Pancreas (tissue), 10 donors: ENCODE measurements at places on chromosomes 12 and 14.

GRCh38 chr12:118188690-118189371, 52.9 kb downstream of the PEBP1 start:
- DNase-seq = no peak

- DNase-seq = no peak
These were observed 38.2 kb upstream of the TMX1 start for GRCh38 chr14:51201890-51202289.

- DNase-seq = no peak
These were observed 620.7 kb downstream of the AACS start for GRCh38 chr12:125685915-125686314.

DNA sequence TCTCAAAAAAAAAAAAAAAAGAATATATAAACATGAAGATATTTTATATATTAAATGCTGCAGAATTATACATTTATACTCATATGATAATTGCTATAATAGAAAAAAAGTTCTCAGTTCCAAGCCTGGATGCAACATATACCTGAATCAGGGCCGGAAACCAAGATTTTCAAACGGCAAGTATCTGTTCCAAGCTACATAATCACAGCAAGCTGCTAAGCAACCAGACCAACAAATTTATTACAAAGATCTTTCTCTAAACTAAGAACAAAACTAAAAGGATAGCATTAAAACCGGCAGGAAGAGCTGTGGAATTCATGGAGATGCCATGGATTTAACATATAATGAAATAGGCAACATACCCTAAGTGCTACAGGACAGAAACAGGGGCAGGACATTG, 7.1 kb downstream of the RACGAP1 start:
- DNase-seq = no peak

DNA sequence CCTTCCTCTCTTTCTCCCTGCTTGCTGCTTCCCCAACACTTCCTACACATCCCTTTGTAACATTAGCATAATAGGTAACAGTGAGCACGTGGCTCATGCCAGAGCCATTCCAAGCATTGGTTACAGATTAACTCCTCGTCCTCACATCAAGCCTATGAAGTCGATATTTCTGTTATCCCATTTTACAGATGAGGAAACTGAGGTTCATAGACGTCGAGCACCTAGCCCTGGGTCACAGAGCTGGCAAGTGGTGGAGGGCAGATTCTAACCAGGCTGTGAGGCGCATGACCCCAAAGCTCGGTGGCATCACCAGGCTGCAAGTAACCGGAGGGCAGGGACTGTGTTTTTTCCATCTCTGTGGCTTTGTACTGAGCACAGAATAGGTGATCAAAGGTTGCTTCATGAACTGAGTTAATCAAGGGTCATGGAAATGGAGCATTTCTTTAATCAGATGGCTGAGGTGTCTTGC, 5.7 kb upstream of the SERPINA1 start:
- no peak for DNase-seq

DNA sequence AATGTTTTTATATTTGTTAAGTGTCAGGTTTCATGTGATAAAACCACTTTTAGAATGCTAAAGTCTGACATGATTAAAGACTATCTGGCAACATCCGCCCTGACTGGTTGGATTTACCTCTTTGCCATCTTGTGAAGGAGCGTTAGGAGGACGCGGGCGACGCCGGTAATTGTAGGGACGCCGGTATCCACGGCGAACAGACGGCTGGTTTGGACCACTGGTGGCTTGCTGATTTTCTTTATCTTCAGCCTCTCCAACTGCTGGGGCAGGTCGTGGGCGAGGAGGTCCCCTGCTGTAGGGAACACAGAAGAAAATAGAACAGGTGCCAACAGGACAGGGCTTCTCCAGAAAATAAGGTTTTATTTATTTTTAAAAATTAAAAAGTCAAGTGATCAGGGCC, 21.3 kb downstream of the YBX3 start:
- DNase-seq = peak; percentile 15

DNA sequence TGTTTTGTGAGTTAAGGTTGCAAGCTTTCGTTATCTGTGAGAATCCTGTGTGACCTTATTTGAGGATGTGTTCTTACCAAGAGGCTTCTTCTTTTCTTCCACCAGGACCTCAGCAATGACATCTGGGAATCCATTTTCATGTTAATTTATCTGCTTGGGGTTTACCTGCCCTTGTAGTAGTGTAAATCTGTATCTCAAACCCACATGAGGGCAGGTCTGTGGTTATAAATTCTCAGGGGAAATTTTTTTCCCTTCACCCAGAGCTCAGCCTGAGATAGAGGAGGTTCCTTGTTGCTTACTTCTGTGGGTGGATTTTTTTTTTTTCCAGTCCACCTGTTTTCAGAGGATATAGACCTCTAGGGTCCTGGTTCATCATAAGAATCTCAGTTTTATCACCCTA, 70.8 kb downstream of the AKAP6 start:
- no peak for DNase-seq

- DNase-seq = no peak
These were observed 61.1 kb downstream of the MYRFL start for GRCh38 chr12:69886109-69886508.

DNA sequence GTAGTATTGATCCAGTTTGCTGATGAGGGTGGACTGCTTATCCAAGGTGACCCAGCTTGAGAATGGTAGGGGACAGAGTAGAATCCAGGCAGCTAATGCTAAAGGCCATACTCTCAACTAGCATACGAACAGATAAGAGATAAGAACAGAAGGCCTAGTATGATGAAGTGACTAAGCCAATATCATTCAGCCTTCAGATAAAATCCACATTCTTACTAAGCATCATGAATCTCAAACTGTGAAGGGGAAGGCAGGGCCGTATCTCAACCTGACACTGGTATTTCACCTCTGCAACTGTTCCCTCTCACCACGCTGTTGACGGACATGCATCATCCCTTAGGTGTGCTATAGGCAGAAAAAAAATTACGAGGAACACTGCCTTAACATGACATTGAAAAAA, 8.1 kb upstream of the CKAP4 start:
- DNase-seq = no peak

GRCh38 chr14:55274751-55275150, 3.5 kb downstream of the FBXO34 start:
- DNase-seq = no peak

- DNase-seq = no peak
These were observed 27.2 kb upstream of the VSX2 start for GRCh38 chr14:74211945-74212580.

DNA sequence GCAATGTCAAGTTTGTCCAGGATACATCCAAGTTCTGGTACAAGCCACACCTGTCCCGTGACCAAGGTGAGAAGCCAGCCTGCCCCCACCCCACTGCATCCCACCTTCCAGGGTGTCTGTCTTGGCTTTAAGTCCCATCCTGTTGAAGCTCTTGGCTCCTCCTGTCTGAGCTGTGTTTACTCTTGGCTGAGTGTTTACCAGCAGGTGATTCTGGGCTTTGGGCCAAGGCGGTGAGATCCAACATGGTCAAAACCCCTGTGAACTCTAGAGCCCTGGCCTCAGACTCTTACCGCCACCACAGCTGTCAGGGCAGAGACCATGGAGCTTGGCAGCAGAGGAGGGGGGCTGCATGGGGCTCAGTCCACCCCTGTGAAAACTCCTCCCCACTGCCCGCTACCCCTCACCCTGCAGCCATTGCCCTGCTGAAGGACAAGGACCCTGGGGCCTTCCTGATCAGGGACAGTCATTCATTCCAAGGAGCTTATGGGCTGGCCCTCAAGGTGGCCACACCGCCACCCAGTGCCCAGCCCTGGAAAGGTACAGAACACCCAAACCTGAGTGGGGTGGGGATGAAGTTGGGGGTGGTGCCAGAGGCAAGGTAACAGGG, 11.6 kb downstream of the TNS2 start:
- peak; percentile 94 for DNase-seq

DNA sequence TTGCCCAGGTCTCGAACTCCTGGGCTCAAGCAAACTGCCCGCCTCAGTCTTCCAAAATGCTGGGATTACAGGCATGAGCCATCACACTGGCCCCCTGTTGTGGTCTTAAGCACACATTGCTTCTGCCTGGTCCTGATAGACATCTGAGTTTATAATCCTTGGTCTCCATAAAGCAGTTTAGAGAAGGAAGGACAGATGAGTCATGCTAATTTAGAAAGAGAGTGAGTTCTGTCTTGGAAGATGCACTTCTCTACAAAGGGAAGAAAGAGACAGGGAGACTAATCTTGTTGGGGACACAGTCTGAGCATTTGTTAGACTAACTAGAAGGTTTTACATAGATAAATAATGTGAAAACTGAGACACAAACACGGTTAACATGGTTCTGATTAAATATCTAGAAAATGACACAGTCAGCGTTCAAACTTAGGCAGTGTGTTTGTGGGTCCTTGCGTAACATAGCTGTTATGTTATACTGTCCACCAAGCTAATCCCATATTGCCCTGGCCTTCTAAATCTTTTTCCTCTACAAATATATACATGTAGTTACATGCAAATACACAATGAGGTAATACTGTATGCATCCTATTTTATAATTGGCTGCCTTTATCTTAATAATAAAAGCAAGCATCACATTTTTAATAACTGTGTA, 31.0 kb downstream of the SAMD4A start:
- DNase-seq = no peak

- DNase-seq = no peak
These were observed 182.3 kb downstream of the NPAS3 start for GRCh38 chr14:33120966-33121365.

- DNase-seq = no peak
These were observed 460.1 kb downstream of the NAV3 start for GRCh38 chr12:78290606-78291345.

GRCh38 chr12:23423796-23424195, 525.7 kb downstream of the SOX5 start:
- DNase-seq = no peak

GRCh38 chr12:62113366-62114011, 146.7 kb upstream of the USP15 start:
- no peak for DNase-seq

DNA sequence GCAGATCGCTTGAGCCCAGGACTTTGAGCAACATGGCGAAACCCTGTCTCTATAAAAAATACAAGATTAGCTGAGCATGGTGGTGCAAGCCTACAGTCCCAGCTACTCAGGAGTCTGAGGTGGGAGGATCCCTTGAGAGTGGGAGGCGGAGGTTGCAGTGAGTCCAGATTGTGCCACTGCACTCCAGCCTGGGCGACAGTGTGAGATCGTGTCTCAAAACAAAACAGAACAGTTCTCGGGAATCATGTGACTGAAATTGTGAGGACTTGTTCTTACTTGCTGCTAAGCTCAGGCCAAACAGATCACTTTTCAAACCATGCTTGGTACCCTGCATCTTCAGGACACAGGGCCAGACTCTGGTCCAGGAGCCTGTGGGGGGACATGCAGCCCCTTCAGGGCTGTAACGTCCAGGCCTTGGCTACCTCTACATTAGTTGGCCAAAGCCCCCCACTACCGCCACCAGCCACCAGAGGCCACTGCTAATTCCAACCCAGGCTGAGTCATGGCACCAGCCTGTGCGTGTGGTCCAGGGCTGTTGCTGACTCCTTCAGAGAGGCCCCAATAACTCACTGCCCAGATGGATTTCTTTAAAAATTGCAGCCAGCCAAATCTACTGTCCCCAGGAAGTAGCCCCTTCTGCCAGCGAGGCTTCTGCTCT, 33.4 kb upstream of the SYNDIG1L start:
- DNase-seq = no peak

DNA sequence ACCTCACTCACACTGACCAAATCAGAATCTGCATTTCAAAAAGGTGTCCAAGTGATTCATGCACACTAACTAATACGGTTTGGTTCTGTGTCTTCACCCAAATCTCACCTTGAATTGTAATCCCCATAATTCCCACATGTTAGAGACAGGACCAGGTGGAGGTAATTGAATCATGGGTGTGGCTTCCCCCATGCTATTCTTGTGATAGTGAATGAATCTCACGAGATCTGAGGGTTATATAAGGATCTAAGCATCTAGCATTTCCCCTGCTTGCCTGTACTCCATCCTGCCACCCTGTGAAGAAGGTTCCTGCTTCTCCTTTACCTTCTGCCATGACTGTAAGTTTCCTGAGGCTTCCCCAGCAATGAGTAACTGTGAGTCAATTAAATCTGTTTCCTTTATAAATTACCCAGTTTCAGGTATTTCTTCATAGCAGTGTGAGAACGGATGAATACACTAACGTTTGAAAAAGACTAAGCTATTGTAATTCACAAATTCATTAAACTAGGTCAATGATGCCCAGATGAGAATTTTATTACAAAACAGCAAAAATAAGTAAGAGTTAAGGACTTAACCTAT, 759.1 kb downstream of the GALC start:
- DNase-seq = no peak

- DNase-seq = no peak
These were observed 13.0 kb upstream of the LBHD2 start for GRCh38 chr14:103070971-103071542.

GRCh38 chr12:67573566-67573965, 75.0 kb upstream of the DYRK2 start:
- DNase-seq = no peak

- no peak for DNase-seq
These were observed 20.0 kb downstream of the SLC15A4 start for GRCh38 chr12:128803788-128804187.

DNA sequence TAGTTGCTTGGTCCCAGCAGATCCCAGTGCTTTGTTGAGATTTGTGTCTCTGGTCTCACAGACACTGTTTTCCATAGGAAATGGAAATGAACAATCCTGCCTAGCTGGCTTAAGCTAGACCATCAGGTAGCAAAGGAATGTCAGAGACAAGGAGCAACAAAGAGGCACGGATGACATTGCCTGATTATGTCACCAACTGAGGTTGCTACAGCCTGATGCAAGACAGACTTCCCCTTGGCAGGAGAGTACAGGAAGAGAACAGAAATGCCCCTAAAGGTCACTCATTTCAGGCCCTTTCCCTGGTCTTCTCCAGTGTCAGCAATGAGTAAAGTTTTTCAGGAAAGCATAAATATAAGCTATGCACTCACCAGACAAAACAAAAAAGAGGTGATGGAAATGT, 2.0 kb upstream of the PRB2 start:
- no peak for DNase-seq

DNA sequence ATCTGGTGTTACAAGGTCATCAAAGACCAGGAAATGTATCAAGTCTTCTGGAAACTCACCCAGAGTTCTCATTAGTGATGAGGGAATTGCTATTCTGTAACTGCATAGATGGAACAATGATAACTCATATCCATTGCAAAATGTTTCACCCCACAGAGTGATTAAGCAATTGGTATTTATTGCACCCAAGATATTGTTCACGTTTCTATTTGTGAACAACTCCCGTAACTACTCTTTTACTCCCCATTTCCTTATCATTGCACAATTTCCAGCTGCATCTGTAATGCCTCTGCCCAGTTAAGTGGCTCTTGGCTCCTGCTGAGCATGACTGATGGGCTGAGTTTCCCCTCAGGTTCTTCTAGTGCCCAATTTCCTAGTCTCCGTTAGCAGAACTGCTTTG, 108.7 kb upstream of the PRICKLE1 start:
- DNase-seq = no peak

DNA sequence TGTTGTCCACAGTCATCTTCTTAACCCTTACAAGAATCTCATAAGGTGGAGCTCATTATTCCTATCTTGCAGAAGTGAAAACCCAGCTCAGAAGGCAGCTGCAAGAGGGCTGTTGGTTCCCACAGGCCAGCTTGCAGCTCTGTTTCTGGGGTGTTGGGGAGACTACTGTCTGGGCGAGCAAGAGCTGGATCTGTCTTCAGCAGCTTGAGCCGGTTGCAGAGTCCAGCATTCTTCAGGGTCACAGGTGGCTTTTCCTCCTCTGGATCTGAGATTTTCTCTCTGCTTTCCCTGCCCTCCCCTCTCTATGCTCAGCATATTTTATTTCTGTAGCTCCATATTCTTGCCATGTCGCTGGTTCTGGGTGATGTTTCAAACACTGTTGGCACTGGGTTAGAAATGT, 87.4 kb downstream of the PAPOLA start:
- no peak for DNase-seq
